ENCODE measurements at places on chromosomes 16 and 17.

DNA sequence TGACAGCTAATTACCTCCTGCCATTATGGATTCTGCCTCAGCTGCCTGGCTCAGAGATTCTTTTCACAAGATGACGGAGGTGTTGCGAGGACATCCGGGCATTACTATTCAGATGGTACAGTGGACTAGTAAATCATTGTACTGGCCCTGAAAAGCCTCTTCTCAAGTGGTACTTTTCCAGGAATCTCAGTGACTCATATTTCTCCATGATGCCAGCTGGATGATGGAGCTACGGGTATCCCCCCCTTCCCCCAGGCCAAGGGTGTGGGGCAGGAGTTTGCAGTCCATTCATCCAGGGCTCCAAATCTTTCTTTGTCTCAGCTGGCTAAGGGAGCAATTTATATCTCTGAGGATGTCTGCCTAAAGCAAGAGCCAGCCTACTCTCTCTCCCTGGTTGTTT is 107.7 kb upstream of the GPR139 start:
- DNase-seq: no peak

DNA sequence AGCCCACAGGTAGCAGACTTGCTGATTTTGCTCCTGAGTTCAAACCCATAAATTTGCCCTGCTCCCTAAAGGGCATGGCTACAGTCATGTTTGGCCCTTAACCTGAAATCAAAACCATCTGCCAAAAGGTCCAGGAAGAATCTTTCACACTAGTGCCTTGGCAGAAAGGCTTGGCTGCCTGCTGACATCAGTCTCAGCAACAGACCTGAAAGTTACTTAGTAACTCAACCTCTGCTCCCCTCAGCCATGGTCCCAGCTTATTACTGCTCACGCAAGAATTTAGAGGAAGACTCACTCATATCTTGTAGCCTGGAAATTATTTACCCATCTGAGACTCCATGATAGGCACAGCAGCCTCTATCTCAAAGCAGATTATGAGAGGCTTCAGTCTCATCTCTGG is 98.0 kb upstream of the KIF2B start:
- DNase-seq: no peak

DNA sequence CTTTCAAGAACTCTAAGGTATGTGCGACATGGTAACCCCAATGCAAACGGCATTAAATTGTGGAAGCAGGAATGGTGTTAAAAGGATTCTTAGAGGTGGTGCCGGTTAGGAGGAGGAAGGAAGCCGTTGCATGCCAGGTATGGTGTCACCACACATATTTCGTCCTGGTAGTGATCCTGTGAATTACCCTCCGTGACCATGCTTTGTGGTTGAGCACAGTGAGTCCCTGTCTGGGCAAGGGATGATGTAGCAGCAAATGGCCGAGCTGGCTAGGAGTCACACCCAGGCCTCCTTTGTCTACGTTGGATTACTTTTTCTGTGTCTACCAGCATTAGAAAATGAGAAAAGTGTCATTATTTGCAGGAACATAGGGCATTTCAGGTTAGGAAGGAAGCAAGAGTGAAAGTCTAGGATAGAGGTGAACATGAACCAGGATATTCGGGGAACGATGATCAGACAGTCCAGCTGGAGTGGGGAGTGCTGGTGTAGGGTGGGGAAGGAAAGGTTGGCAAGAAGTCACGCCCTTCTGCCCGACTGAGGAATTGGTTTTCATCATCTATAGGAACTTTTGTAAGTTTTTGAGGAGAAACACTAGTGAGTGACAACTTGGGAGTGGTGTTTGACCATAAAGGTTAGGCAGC is 123.5 kb downstream of the PRKCA start:
- no peak for DNase-seq

GRCh38 chr16:65842067-65842466 is 524.4 kb upstream of the CDH5 start:
- DNase-seq: no peak

GRCh38 chr17:63039899-63040602 is 74.0 kb downstream of the TANC2 start:
- DNase-seq: peak; percentile 37

GRCh38 chr17:47879028-47879585 is 16.9 kb upstream of the SP2 start:
- DNase-seq: no peak

DNA sequence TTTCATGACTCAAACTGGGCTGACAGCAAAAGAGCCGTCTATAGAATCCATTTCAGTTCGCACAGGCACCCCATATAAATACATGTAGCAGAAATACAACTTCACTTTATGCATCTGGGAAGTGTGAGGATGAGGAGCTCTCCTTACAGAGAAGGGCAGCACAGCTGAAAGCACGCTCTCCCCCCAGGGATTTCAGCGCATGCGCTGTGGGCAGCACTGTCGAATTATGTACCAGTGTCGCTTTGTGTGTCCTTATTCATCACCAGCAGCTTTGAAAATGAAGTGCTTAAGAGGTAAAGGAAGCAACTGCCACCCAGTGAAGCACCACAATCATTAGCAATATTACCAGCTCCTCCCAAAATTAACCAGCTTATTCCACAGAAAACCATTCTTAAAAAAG is 39.9 kb downstream of the CEP95 start:
- DNase-seq: peak; percentile 32

DNA sequence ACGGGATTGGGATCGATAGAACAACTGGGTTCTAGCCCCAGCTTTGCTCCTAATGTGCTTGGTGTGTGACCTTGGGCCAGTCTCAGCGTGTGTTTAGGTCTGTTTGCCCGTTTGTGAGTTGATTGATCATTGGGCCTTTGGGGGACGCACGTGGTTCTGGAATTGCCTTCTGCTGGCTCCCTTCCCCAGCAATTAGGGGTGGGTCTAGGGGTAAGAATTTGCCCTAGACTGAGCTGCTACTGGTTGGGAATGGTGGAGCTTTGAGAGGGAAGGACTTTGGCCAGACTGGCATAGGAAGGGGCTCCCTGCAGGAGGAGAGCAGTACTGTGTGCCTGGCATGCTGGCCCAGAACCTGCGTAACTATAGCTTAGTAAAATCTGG is 1.5 kb downstream of the SPNS2 start:
- DNase-seq: no peak

- DNase-seq: peak; percentile 39
Observed at GRCh38 chr16:29820271-29820701, at the start of gene MVP. MVP (plus strand) TSS chr16:29820462; CDS start chr16:29830550, 10,088 bp downstream.

DNA sequence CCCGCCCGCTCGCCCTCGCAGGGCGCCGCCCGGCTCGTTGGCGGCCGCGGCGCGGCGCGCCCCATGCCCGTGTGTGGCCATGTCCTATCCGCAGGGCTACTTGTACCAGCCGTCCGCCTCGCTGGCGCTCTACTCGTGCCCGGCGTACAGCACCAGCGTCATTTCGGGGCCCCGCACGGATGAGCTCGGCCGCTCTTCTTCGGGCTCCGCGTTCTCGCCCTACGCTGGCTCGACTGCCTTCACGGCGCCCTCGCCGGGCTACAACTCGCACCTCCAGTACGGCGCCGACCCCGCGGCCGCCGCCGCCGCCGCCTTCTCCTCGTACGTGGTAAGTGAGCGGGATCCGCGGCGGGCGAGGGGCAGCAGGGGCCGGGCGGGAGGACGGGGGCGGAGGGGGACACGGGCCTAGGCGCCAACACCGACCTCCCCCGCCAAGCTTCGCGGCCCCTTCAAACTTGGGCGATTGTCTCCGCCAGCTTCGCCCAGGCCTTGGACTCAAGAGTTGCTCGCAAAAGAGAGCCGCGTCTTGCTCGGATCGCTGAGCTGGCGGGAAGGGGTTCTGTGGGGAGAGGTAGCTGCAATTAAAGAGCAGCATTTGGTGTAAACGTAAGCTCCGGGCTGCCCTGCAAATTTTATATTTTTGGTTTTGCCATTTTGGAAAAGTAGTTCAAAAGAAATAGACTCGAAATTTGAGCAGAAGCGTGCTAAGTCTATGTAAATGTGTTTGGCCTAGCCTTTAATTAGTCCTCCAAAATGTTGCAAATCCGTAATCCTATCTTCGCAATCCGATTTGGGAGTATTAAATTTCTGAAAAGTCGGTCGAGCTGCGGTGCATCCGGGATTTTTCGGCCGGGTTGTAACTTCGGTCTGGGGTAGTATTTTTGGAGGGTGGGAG is 702 bp downstream of the IRX5 start:
- peak; percentile 49 for DNase-seq

DNA sequence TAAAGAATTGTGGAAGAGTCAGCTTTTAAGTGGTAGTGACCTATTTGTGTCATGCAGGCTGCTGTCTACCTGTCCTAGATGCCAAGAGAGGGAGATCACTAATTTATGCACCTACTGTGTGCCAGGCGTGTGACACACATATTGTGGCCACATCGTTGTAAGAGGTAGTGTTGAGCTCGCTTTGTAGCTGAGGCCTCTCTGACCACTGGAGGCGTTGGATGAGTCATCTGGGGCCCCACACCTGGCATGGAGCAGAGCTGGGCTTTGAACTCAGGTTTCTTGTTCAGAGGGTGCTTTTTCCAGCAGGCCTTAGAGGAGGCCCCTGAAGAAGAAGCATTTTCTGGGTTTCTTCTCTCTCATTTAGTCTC is 52.3 kb upstream of the LGALS9 start:
- DNase-seq: no peak

- no peak for DNase-seq
Observed at GRCh38 chr17:41586863-41587495, at the start of gene KRT14. KRT14 (minus strand) TSS chr17:41586895; CDS start chr17:41586834, 61 bp downstream.

GRCh38 chr17:79023886-79024771 is at the start of gene C1QTNF1:
C1QTNF1 (plus strand) TSS chr17:79024169; CDS start chr17:79043969, 19,800 bp downstream.
- no peak for DNase-seq

Measured in midbrain (tissue), 1 donor.